Upper lobe of right lung (tissue), 1 donor: ENCODE measurements at places on chromosomes 1 and 21.

GRCh38 chr1:97634758-97635157, 286.1 kb downstream of the DPYD start:
- no peak for DNase-seq

- no peak for DNase-seq
These were observed 18.0 kb downstream of the PADI2 start for GRCh38 chr1:17101261-17101660.

- no peak for DNase-seq
These were observed 35.4 kb upstream of the PDC start for GRCh38 chr1:186496171-186496851.

- no peak for DNase-seq
These were observed 28.6 kb upstream of the MX1 start for GRCh38 chr21:41397471-41397891.

GRCh38 chr1:177847843-177848242, 122.0 kb downstream of the SEC16B start:
- no peak for DNase-seq

GRCh38 chr1:2148691-2149090, 45.9 kb downstream of the FAAP20 start:
- no peak for DNase-seq

- DNase-seq: no peak
These were observed 34.4 kb downstream of the LGR6 start for GRCh38 chr1:202227997-202228401.
